ENCODE measurements at places on chromosomes 11 and 22.

- no peak for DNase-seq
Observed at GRCh38 chr11:113202431-113202830, 112.0 kb upstream of the TTC12 start.

GRCh38 chr11:105361651-105362050, 222.1 kb upstream of the CARD18 start:
- no peak for DNase-seq

DNA sequence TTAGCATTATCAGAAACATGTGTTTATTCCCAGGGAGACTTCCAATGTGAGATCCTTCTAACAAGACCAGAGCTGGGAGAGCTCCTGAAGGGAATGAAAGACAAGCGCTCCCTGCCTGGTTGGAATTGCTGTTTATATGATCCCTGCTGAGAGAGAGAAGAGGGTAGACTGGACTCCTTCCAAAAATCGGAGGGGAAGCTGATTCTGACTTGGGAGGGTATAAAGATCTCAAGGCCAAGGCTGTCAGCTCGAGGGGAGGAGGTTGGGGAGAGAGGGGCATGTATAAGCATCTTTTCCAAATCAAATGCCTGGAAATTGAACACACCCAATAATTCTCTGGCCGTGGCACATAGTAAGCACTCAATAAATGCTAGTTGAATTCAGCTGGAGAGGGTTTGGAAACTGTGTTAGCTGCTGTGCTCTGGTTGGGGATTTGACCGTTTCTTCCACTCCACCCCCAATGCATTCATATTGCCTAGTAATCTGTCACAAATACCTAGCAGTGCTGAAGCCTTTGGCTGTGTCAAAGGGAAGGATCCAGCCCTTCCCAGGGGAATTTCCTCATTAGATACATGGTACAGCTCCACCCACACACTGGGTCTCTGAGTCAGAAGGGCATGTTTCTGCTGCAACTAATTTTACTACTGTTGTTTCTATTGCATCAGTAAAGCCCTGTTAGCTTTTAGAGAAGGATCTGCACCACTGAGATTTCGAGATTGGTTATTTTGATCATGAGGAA, 61.5 kb downstream of the CACNG2 start:
- no peak for DNase-seq

DNA sequence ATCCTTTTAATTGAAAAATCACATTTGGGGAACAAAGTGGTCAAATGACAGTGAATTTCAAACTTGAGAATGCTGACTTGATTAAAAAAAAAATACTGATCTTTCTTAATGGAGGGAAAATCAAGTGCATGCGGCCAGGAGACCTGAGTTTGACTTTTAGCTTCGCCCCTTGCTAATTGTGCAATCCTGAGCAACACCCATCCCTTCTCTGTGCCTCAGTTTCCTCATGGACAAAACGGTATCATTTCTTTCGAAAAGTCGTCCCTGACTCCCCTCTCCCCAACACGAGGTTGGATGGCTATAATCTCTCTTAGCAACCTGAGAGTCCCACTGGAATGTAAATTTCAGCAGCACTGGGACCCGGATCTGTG, 959 bp upstream of the FJX1 start:
- no peak for DNase-seq

- no peak for DNase-seq
Observed at GRCh38 chr22:37331856-37332536, 49.7 kb downstream of the CYTH4 start.

GRCh38 chr22:50612528-50613221, 12.1 kb downstream of the MAPK8IP2 start:
- no peak for DNase-seq

DNA sequence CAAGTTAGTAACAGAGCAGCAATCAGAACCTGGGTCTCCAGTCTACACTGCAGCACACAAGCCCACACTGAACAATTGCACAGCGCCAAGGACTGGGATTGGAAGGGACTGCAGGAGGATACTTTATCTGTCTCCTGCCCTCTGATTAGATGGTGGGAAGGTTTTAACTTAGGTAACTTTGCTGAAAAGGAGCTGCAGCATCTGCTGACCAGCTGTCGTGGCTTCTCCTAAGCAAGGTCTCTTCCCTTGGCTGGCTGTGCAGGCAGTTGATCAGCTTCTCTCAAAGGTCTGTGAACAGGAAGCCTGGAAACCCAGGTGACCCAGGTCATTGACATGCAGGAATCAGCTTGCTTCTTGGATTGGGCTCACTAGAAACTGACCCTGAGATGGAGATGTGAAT, 82.4 kb downstream of the ISX start:
- DNase-seq = no peak

- no peak for DNase-seq
Observed at GRCh38 chr11:31131760-31132159, 237.8 kb downstream of the DCDC1 start.

DNA sequence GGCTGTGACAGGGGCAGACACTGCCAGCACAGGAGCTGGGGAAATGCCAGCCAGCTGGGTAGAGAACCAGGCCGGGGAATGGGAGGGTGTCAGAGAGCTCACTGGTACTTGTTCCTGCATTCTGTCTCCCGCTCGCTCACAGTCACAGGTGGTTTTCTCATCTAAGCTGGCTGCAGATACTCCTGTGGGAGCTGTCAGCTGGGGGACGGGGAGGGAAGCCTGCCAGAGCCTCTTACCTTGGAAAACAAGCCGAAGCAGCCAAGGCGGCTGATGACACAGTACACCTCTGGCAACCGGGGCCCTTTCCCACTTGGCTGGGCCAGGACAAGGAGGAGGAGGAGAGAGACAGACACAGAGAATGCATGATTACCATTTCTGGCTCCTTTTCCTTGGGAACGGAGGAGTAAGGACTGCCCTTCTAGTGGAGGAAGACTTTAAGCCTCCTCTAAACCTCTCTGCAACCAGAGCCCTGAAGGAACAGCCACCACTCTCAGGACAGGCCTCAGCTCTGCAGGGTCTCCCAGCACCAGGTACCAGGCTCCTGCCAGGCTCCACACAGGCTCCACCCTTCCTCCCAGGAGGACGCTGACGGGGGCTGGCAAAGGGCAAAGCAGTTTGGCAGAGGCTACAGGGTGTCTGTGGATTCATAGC, 25.1 kb downstream of the RPL27A start:
- DNase-seq = peak; percentile 76

DNA sequence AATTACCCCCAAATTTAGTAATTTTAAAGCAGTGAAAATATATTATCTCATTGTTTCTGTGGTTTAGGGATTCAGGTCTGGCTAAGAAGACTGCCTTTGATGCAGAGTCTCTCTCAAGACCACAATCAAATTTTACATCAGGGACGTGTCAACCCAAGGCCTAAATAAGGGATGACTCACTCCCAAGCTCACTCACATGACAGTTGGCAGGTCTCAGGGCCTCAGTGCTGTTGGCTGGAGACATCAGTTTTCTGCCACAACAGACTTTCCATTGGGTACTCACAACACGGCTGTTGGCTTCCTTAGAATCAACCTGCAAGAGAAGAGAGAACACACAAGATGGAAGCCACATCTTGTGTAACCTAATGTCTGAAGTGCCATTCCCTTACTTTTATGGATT, 377.3 kb downstream of the FAM181B start:
- no peak for DNase-seq

GRCh38 chr11:102001657-102002338, 45.4 kb upstream of the CFAP300 start:
- no peak for DNase-seq

GRCh38 chr11:64060263-64060860, 24.6 kb downstream of the FLRT1 start:
- no peak for DNase-seq

- DNase-seq = no peak
Observed at GRCh38 chr11:44999068-44999467, 48.4 kb upstream of the TP53I11 start.

GRCh38 chr11:119694334-119694733, 34.7 kb downstream of the NECTIN1 start:
- DNase-seq = no peak

GRCh38 chr11:26780376-26781085, 58.7 kb upstream of the SLC5A12 start:
- no peak for DNase-seq

- no peak for DNase-seq
Observed at GRCh38 chr11:88246696-88247095, 71.5 kb upstream of the RAB38 start.

GRCh38 chr22:37267135-37267587, 15.1 kb upstream of the CYTH4 start:
- no peak for DNase-seq

DNA sequence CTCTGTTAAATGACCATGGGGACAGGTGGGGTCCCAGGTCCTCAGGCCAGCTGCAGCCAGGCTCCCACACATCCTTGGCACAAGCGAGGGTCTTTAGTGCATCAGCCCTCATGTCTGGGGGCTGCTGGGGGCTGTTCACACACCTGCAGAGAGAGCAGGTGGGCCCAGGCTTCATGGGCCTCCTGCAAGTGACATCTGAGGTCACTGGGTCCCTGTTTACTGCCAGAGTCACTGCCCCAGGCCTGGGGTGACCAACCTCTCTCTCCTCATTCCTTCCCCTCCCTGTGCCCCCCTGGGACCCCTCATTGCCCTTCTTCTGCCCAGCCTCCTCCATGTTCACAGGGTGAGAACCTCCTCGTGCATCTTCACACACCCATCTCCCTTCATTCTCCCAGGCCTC, 92.4 kb downstream of the RTL6 start:
- no peak for DNase-seq

DNA sequence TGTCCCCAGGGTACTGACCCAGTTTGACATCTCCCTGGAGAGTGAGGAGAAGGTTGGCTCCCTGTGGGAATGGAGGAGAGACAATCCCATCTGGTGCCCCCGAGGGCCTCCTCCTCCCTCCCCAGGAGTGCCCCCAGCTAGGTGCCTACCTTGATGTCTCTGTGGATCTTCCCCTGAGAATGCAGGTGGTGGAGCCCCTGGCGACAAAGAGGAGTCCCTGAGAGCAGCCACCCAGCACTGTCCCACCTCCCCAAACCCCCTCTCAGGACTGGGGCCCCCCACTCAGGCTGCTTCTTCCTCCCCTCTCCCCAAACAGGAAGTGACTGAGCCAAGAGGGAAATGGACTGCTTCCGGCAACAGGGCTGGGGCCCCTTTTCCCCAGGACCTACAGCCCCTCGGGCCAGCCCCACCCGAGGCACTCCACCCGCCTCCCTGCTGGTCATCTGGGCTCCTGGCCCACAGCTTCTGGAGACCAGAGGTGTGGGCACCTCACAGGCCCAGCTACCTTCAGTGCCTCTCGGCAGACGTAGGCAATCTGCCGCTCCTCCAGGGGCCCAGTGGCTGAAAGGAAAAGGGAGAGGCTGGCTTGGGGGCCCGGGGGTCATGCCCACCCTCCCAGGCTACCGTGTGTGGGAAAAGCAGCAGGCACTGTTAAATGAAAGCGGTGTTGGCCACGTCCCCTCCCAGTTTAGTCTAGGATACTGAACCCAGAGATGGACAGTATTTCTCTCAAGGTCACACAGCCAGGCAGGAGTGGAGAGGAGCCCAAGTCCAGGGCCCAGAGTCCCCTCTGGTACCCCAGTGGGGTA, 1.2 kb downstream of the MAP4K2 start:
- DNase-seq = no peak

DNA sequence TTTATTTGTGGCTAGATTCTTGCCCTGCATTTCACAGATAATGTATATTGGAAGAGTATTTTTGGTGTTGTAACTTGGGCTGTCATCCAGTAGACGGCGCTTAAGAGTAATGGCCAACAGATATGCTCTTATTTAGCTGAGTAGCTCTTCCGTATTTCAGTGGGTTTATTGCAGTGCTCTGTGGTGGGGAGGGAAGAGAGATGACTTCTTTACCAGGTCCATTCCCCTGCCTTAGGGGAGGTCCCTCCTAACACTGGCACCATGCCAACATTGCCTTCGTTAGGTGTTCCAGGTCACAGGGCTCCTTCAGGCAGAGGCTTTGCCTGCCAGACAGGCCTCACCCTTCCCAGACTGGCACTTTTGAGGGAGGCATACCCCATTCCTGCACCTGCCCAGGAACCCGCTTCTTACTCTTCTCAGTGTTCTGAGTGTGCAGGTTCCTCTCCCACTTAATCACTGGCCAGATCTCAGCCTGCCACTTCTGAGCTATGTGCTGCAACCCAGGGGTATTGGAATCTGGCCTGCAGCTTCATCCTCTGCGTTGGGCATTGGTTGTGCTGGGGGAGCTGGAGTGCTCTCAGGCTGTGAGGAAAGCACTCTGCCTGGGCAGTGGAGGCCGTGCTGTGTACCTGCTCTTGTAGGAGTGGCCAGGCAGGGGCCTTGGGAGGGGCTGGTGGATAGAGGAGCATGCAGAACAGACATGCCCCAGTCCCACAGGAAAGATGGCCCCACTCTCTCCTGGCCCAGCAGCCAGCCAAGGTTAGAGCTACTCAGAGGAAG, 29.4 kb upstream of the SLN start:
- no peak for DNase-seq

DNA sequence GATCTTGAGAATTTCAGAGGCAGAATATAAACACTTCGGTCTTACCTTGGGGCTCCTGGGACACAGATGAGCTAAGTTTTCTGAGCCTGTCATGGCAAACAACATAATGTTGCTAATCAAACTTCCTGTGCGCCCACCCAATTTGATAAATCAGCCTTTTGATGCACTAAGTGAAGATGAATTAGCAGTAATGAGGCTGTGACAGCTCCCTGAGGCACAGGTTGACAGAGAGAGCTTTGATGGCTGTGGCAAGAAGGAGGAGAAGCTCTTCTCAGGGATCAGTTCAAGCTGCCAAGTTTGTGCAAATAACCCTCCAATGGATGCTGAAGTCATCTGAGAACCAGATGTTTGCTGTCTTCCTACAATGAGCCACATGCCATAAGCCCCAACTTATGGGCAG, 34.4 kb downstream of the DRD2 start:
- no peak for DNase-seq

GRCh38 chr11:46309814-46310259, 32.4 kb downstream of the CREB3L1 start:
- DNase-seq = no peak

GRCh38 chr11:100790073-100790472, 103.0 kb downstream of the ARHGAP42 start:
- no peak for DNase-seq

Data from sciatic nerve (tissue), 2 donors.